ENCODE measurements at places on chromosomes 3 and 15.

- DNase-seq = no peak
Observed at GRCh38 chr15:76565366-76565765, 228.8 kb downstream of the ISL2 start.

- no peak for DNase-seq
Observed at GRCh38 chr15:90820481-90820880, 47.9 kb upstream of the FURIN start.

DNA sequence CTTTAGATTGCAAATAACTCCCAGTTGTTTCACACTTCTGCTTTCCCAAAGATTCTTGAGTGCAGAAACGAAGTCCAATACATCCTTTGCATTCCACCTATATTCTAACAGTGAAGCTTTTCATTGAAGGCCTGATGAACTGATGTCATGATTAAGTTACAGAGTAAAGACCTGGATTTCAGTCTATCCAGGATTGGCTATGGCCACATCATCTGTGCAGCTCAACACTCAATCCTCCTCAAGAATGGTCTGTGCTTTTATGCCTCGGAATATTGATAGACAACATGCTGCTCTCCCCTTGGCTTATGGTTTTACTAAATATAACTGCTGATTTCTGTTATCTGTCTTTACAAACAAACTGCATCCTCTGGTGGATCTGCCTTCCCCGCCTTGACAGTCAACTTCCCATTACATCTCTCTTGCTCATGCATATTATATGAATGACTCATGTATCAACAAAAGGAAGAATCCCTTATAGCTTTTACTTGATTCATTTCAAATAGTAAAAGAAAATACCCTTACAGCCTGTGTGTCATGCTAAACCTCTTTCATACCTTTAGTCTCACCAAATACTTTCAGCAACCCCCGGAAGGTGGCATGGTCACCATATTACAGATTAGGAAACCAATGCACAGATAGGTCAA, 59.5 kb downstream of the SCN11A start:
- DNase-seq = no peak

DNA sequence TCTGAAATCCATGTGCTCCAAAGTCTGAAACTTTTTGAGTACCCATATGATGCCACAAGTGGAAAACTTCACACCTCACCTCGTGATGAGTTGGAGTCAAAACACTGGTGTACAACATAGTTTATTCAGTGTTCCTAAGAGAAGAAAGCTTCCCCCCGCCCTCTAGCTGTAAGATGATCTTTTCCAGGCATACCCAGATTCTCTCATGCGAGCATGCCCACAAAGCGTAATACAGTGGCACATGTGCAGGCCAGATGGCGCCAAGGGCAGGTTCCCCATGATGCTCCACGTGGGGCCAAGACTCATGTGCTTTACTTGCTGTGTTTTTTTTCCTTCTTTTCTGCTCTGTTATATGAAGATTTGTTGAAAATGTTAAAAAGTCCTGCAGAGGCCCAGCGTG, 104.9 kb upstream of the LRRFIP2 start:
- no peak for DNase-seq

- DNase-seq = no peak
Observed at GRCh38 chr15:33256874-33257273, 53.9 kb upstream of the RYR3 start.

- DNase-seq = no peak
Observed at GRCh38 chr15:96354731-96355567, 24.4 kb downstream of the NR2F2 start.

DNA sequence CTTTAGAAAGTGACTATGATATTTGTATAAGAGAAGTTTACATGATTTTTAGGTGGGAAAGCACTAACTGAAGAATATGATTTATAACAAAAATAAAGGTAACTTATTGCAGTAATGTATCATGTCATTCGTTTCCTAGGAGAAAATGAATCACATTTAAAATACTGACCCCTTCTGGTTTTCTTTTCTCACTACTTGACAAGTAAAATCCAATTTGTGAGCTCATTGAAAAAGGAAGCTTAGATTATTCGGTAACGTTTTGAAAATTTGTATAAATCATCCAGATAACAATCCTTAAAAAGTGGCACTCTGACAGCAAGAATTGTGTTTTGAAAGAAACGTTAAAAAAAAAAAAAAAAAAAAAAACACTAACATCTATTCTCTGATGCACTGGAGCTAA, 39.0 kb downstream of the NSUN3 start:
- DNase-seq = no peak

- DNase-seq = no peak
Observed at GRCh38 chr3:16398648-16399047, 114.9 kb downstream of the RFTN1 start.

- no peak for DNase-seq
Observed at GRCh38 chr3:14991818-14992612, 44.6 kb downstream of the NR2C2 start.

DNA sequence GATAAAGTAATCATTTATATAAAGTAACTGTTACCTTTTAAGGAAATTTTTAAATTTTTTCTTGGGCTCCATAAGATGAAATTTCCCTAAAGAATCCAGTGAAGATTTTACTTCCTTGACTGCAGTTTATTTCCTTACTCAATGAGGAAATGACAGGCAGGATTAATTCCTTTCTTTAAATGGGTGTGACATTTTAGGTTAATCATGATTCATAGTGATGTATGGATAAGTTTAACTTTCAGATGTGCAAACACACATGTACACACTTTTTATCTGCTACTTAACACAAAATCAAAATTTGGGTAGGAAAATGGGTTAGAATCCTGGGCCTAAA, 11.2 kb upstream of the LEO1 start:
- no peak for DNase-seq

GRCh38 chr3:181050738-181051137, 61.2 kb upstream of the DNAJC19 start:
- DNase-seq = no peak

DNA sequence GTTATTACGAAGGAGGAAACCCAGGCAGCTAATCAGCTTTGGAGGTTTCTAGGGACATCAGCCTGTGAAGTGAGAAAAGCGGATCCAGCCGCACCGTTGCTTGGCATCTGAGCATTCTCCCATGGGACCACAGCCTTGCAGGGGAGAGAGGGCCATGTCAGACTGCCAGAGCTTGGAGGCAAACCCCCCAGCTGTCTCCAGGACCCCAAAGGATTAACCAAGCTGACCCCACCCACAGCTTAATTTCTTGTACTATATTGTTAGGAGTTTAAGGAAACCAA, 5.1 kb downstream of the IGDCC3 start:
- DNase-seq = no peak

GRCh38 chr3:11739123-11739522, 95.4 kb upstream of the VGLL4 start:
- DNase-seq = no peak

DNA sequence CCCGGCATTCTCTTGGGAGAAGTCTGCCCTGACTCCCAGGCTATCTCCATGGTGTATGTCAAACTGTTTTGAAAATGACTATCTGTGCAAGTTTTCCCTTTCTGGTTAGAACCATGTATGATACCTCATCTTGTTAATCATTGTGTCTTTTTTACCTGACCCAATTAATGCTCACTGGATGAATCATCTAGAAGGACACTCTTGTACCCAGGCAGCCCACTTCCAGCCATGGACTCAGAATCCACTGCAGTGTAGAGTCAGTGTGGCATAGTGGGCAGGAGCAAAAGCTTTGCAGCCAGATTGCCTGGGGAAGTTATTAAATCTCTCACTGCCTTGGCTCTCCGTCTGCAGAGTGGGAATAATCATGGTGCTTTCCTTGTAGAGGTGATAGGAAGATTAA, 1.2 kb downstream of the FAM3D start:
- no peak for DNase-seq

- DNase-seq = no peak
Observed at GRCh38 chr3:62665627-62666437, 209.4 kb downstream of the CADPS start.

GRCh38 chr15:59896663-59897074, 107.4 kb upstream of the FOXB1 start:
- no peak for DNase-seq

DNA sequence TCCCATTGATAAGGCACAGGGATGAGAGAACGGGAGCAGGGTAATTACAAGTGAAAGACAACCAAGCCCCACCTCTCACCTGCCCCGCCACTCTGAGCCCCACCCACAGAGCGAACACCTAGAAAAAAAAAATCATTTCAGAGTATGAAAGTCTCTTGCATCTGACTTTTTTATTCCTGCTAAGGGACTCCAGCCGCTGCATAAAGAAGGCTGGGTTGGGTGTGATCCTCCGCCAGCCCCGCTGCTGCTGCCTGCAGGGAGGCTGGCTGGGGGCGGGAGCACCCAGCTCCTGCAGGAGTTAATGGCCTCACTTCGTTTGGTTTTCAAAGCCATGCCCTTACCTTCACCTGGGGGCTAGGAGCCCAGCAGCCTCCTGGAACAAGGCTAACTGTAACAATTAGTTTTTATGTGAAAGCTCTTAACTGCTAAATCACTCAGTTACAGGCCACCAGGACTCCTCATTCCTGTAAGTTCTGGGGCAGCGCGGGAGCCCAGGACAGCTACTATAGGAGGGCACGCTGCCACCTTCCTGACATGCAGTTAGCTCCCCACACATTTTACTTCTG, 78.0 kb upstream of the SNRPA1 start:
- DNase-seq = no peak

DNA sequence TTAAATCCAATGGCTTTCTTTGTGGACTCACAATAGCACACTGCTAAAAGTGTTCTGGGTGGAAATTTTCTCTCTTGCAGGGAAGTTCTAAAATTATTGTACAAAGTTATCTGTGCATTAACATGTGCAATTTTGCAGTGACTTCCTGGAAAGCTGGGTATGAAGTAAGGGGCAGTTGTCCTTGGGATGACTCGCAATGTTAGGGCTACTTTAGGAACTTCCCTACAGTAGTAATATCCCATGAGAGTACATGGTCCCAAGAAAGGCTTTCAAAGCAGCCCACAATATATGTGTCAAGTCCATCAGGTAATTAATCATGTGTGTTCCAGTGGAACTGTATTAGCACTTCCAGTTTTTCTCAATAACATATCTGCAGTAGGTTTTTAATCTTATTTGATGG, 201.0 kb upstream of the UBE2E2 start:
- no peak for DNase-seq

GRCh38 chr3:114606336-114606735, 312.5 kb downstream of the TIGIT start:
- DNase-seq = no peak

DNA sequence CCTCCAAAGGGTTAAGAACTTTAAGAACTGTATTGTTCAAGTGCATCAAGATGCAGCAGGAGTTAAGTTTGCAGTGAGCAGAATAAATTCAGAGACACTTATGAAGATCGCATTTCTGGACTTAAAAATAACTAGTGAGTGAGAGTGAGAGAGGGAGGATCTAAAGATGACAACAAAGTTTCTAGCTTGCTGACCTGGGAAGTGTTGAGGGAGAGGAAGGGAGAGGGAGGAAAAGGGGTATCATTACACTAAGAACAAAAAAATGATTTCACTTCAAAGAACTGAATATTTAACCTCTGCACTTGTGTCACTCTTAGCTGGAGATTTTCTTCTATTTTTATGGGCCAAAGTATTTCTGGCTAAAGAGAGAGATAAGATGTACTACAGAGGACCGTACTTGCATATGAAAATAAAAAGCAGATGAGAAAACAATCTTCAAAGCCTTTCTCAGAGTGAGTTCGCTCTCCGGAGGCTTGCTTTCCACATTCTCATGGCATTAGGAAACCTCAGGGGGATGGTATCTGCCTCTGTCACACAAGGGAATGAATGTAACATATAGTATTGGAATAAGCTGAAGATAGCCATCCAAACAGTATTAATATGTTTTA, 91.4 kb upstream of the TJP1 start:
- DNase-seq = no peak

GRCh38 chr3:37606472-37606871, 255.2 kb upstream of the CTDSPL start:
- no peak for DNase-seq

GRCh38 chr3:22475665-22476240, 724.7 kb upstream of the ZNF385D start:
- no peak for DNase-seq

- no peak for DNase-seq
Observed at GRCh38 chr3:186270701-186271100, 91.3 kb downstream of the DGKG start.

DNA sequence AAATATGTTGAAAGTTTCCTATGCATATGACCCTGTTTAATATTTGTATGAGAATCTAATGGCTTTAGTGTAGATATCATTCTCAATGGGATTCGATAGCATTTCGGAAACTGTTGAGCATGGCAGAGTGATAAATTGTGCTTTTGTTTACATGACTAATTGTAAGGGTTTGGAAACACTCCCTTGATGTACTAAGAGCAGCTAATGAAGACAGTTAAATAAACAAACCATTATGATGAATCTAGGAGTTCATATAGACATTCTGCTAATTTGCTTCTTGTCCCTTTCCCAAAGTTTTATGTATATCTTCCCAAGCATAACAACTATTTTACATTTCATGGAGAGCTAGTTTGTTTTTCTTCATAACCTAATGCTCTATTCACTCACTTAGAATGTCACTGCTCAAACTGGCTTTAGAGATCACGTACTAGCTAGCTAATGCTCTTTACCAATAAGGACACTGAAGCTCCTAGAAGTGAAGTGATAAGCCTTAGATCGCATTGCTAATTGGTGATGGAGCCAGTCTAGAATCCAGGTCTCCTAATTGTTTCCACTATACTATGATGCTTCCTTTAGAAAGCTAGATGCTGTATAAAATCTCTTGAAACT, 140.8 kb downstream of the TP63 start:
- DNase-seq = no peak

GRCh38 chr3:48215019-48215418, 8.3 kb upstream of the CAMP start:
- no peak for DNase-seq

DNA sequence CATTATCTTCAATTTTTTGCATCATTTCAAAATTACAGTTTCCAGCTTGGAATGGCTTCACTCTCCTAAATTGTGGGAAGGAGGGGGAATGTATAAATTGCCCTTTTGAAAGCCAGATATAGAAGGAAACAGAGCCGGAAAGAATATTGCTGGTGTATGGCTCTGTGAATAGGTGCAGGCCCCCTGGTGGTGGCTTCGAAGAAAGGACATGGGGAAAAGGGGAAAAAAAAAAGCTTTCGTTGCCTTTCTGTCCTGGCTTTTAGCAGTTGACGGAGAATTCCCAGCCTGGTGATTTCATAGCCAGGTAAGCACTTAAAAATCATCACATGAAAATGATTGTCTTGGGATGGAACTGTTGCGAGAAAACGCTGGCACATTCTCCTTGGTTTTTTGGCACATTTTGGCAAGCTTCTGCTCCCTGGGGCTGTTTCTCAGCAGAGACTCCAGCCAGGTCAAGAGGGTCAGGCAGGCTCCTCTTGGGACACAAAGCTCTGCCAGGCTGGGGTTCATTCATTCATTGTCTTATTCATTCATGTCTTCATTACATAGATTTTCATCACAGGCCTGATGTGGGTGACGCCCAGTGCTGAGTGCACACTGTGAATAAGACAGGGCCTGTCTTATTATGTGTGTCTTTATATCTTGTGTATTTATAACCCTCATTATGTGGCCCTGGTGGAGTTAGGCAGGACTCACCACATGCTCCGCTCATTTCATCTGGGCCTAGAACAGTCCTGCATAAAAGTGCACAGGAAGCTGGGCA, 300.0 kb upstream of the TPM1 start:
- DNase-seq = no peak

Data from stimulated activated CD8-positive, alpha-beta memory T cell treated with anti-CD3 and anti-CD28 coated beads, Interleukin-15, amount 100 ng/mL, for 24 hours (primary cell).